ENCODE measurements at places on chromosomes 4 and X.

GRCh38 chrX:17500145-17500579 lies 125.2 kb downstream of the NHS start:
- DNase-seq: peak; percentile 49

DNA sequence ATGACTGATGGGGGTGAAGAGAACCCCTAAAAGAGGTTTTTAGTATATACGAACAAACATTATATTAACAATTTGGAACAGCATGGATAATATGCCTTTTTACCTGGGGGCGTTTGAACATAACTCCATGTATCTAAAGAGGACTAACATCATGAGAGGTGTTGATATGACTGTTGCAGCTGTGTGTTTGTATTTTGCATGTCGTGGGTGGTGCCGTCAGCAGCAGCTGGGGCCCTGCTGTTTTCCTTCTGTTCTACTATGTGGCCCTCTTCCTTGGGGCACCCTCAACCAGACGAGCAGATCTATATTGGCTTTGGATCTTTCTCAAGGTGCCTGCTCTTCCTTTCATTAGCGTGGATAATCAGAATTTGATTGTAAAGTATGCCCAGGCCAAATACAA lies 11.2 kb downstream of the GBA3 start:
- DNase-seq: no peak

GRCh38 chr4:1627417-1628313 lies 56.4 kb downstream of the FAM53A start:
- no peak for DNase-seq

- DNase-seq: no peak
Observed at GRCh38 chrX:17376431-17377077, 1.6 kb downstream of the NHS start.

DNA sequence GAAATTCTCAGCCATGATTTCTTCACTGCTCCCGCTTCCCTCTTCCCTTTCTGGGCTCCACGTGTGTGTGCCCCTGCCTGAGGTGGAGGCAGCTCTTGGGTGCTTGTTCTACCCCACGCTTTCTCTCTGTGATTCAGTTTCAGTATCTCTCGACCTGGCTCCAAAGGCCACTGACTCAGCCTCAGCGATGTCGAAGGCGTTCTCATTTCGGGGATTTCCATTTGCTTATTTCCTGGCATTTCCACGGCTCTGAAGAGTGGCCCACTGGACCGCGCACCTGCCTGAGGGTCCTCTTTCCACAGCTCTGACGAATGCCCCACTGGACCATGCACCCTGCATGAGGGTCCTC lies 52.4 kb downstream of the GAK start:
- no peak for DNase-seq

DNA sequence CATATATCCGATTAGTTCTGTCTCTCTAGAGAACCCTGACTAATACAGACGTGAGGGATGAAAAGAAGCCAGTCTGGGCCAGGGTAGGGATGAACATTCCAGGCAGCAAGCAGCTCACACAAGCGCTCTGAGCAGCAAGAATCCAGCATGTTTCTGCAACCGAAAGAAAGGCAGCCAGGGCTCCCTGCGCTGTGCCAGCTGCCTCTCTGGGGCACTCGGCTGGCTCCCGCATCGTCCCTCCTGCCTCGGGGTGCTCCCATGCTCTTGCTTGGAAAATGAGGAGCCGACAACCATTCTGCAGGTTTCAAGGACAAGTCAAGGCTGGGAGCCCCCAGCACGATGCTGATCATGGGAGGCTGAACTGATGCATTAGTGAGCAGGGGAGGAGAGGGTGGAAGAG lies 7.0 kb downstream of the JAKMIP1 start:
- no peak for DNase-seq

DNA sequence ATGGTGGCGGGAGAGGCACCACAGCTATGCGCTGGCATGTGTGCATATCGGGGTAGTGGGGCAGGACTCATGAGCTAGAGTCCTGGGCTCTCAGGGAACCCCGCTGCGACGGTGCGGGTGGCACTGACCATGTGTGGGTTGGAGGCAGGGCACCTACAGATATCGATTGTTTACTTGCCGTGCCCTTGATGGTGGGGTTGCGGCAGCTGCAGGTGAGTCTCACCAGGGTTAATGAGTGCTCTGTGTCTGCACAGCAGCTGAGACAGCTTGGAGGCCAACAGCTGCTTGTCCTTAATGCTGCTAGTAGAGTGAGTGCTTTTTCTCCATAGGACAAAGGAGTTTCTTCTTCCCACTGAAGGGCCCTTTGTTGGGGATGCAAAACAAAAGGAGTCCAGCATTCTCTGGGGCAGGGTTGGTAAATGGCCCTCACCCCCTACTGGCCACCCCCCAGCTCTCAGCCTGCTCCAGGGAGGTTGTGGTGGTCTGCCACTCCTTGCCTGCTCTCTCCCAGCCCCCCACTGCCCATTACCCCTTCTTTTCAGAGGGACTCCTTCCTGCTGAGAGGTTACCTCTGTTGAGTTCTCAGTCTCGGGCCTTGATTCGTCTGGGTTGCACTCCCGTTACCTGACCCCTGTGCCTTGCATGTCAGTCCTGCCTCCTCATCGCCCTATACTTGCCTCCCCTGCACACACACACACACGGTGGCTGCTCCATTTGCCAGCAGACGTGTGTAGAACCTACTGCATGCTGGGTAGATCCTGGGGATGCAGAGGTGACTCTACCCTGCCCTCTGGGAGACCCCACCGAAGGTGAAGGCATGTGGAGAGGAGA lies 52.8 kb downstream of the TBC1D14 start:
- no peak for DNase-seq

- DNase-seq: no peak
Observed at GRCh38 chr4:128141866-128142265, 80.8 kb downstream of the LARP1B start.

DNA sequence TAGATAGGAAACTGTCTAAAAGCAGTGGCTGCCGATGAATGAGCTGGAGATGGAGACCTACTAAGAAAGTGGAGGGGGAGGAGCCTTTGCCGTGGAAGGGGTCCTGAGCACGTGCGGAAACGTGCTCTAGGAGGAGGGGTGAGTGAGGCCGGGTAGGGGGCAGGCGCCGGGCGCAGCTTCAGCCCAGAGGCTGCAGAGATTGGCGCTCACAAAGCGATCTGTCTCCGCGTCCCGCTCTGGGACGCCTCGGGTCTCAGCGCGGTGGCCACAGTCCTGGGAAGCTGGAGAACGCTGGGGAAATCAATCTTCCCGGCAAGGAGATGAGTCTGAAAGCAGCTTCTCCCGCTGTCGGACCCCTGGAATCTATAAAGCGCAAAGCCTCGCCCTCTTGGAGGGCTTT lies 444 bp upstream of the ARHGAP6 start:
- no peak for DNase-seq

DNA sequence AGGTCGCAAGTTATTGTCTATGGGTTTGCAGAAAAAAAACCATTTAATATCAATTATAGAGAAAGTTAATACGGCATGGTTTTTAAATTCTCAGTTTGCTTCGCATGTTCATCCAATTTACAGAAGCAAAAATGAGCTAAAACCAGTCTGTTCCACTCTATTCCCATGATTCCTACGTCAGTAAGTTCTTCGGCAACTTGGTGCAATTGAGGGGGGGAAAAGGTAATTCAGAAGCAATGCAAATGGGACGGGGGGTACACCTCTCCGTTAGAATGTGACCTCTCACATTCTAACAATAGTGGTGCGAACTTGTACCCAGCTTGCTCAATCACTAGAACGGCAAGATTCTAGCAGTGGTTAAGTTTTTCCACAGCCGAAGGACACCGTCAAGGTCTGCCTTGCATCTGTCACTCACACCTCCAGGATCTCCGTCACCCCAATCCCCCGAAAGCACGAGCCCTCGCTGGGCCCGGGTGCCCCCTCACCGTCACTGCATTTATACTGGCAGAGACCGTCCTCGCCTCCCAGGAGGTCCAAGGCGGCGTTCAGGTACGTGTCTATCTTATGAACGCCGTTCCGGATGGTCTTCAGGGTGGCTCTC lies 653 bp downstream of the PLA2G12A start:
- DNase-seq: no peak

GRCh38 chr4:53532521-53532920 lies 58.8 kb downstream of the LNX1 start:
- no peak for DNase-seq

- peak; percentile 25 for DNase-seq
Observed at GRCh38 chr4:41620594-41621256, 82.8 kb downstream of the LIMCH1 start.

- DNase-seq: no peak
Observed at GRCh38 chr4:52512291-52512690, 146.8 kb downstream of the USP46 start.

- no peak for DNase-seq
Observed at GRCh38 chrX:85544609-85545008, 165.1 kb upstream of the POF1B start.

DNA sequence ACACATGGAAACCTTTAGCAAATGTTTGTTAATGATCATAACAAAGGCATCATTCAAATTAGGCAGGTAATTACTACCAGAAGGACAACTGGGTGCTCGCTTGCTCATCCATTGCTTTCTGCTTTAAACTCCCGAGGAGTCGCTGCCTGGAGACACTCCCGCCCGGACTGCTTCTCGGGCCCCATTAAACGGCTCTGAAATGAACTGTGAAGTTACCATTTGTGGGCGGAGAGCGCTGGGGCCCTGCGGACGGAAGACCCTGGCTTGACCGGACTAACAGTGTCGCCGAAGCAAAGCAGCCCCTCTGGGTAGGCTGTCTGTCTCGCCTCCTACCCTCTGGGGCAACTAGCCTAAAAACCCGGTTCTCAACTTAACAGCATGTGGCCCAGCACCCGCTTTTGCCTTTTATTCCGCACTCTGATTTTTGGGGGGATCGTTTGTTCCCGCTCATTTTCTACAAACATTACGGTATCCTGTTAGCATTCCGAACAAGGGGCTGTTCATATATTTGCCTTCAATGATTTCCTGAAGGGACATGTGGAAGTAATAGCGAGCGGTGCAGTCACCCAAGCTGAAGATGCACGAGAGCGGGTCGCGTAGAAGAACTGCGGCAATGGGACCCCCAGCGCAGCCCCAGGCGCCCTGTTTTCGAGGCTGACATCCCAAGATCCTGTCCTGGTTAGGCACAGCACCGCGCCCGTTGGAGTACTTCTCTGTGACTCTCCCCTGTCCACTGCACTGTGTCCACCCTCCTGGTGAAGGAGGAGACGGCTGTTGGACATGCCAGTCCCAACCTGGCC lies 1.6 kb upstream of the PDGFRA start:
- peak; percentile 33 for DNase-seq

DNA sequence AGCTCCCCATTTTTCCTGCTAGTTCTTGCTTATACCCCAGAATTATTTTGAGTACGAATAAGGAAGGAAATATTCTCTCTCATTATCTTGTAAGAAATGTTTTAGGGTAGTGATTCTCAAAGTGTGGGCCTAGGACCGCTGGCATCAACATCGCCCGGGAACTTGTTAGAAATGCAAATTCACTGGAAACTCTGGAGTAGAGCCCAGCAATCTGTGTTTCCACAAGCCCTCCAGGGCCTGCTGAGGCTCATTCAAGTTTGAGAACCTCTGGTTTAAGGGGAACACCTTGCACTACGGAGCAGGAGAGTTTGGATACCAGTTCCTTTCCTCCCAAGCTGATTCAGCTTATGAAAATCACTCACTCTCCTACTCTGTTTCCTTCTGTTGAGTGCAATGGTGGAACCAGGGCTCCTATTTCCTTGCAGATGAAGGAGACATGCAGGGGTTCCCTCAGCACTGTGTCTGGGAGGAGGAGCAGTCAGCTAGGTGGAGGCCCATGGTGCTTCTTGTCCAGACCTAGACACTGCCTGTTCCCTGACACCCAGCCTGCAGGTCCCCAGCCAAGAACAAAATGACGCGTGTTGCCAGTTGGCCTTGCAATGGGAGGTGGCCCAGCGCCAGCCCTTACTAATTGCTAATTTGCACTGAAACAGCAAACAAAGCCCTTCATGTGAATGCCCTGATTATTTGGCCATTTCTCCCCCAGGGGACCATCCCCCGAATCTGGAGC lies 68.5 kb downstream of the CYTL1 start:
- no peak for DNase-seq

- DNase-seq: no peak
Observed at GRCh38 chr4:156924774-156925315, 46.8 kb downstream of the PDGFC start.

DNA sequence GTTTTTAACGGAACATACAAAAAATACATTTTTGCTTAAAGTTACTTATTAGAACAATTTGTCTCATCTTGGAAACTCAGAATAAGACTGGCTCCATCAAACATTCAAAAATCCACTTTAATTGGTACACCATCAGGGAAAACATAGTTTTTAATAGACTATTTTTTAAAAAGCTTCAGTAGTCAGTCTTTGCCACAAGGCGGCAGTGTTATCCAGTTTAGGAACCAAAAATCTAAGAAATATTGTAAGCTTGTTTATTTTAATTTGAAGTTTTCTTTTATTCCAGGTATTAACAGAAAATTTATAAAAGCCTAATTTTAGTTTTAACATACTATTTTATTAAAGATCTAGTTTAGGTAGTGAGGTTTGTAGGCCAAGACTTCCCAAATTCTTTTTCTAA lies 107.7 kb downstream of the APOOL start:
- DNase-seq: no peak

GRCh38 chrX:134821370-134821769 lies 163.1 kb upstream of the PLAC1 start:
- DNase-seq: no peak

GRCh38 chr4:78299565-78299972 lies 242.4 kb downstream of the FRAS1 start:
- no peak for DNase-seq

All from kidney glomerular epithelial cell (primary cell).